NCI-H1092 treated with DMSO at 0.1 percent for 48 hours (cell line): ENCODE measurements at places on chromosomes 5 and 9.

GRCh38 chr5:69497006-69497520 is 4.5 kb downstream of the OCLN start:
- DNase-seq: no peak

DNA sequence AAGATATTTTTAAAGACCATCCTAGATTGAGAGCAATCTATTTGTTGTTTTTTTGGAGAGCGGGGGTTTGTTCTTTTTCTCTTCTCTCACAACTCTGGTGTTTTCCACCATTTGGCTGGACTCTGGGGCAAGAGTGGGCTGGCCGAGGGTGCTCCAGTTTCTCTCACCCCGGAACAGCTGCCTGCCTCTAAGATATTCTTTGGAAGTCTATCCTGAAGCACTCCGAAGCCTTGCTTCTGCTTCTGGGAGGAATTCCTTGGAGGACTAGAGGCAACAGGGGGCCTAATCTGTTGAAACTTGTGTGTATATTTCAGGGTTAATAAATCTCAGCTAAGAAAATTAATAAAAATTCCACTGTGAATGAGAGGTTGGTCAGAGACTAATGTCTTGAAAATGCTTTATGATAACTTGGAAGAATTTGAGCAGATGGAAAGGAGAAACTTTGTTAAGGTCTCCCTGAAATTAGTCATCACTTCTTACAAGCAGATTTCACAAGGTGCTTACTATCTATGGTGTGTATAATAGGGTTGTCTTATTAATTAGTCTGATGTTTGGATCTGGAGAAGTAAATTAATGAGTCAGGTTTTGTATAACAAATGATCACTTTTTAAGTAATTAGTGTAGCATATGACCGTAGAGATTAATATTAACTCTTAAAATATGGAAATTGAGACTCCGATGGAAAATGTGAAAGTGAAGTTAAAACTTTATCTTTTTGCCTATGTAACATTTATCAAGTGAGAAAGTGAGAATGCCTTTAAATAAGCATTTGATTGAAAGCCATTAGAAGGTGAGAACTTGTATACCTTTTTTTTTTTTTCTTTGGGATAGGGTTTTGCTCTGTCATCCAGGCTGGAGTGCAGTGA is 4.0 kb downstream of the MAN2A1 start:
- no peak for DNase-seq

DNA sequence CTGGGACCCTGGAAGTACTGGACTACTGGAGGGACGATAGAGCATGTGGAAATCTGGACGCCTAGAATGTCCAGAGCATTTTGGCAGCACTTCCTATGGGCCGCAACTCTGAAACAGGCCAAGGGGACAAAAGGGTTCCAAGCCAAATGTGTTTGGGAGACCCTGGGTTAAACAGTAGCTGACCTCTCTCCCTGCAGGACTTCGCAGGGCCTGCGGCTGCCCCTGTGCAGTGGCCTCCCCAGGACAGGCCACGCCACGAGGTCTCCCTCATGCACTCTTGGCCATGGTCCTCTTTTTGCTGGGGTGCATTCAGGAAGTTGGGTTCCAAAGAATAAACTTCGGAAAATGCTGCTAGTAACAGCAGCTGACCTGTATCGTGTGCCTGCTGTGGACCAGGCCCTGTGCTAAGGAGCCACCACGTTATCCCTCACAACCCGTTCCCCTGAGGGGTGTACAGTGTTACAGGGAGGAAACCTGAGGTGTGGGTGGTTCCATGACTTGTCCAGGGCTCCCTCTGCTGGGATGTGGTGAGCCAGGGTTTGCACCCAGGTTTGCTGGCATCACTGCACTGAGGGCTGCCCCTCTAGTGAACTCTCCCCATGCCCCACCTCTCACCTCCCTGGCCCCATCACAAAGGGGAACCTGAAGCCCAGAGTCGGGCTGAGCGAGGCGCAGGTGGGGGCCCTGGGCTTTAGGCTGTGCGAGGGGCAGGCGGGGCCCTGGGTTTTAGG is 79.4 kb downstream of the AMBP start:
- DNase-seq: peak; percentile 3

GRCh38 chr9:20358207-20358606 is 264.1 kb downstream of the MLLT3 start:
- no peak for DNase-seq

DNA sequence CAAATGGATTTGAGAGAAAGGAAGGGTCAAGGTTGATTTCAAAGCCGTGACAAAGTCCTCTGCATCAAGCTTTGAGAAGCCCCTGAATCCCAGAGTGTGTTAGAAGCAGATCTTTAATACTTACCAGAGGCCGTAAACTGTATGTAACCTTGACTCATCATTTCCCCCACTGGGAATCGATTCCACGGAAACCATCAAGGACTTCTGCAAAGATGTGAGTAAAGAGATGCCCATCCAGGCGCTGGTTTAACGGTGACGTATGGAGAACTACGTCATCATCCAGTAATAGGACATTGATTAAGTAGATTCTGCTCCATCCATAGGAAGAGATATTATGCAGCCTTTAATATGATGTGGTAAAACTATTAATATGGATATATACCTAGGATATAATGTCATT is 1.6 kb downstream of the RNF183 start:
- no peak for DNase-seq

GRCh38 chr9:17571825-17572224 is 7.0 kb upstream of the SH3GL2 start:
- no peak for DNase-seq

DNA sequence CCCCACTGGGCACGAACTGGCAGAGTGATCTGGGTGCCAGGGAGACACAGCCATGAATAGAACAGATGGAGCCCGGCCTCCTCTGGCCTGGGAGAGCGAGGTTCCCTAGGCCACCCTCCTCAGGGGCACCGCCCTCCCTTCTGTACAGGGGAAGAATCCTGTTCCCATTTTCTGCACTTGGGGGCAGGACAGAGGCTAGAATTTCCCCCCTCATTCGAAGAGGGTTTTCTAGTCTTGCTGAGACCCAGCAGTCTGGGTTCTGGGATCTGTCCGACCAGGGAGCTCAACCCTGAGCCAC is 52.7 kb downstream of the COL5A1 start:
- no peak for DNase-seq

DNA sequence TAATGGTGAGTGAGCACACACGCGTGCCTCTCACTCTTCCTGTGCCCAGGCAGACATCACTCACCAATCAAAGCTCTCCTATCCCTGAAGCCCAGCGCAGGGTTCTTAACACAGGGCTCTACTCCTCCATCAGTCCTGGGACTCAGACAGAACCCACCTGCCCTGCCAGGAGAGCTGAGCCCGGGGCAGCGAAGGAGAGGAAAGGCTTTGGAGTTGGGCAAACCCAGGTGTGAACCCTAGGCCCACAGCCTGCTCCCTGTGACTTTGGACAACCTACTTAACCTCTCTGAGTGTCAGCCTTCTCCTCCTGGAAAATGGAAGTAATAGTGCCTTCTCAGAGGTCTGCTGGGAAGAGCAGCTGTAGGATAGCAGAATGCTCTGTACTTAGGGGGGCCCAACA is 98.7 kb upstream of the SARDH start:
- DNase-seq: no peak

DNA sequence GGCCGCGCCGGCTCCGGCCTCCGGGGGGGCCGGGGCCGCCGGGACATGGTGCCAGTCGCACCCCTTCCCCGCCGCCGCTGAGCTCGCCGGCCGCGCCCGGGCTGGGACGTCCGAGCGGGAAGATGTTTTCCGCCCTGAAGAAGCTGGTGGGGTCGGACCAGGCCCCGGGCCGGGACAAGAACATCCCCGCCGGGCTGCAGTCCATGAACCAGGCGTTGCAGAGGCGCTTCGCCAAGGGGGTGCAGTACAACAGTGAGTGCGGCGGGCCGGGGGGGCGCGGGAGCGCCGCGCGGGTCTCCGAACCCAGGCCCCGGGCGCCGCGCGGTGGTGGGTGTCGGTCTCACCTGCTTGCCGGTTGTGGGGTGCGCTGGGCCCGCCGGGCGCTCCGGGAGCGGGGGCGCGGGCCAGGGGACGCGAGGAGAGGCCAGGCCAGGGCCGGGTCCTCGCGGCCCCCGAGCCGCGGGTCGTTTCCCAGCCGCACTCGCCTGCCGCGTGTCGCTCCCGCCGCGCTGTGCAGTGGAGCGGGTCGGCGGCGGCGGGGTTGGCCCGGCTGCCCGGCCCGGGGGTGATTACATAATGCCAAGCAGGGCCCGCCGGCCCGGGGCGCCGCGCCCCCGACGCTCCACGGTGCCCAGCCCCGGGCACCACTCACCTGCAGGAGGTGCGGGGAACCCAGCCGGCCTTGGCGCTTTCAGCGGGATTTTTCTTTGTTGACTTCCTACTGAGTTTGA is 492 bp downstream of the RABL6 start:
- peak; percentile 16 for DNase-seq

DNA sequence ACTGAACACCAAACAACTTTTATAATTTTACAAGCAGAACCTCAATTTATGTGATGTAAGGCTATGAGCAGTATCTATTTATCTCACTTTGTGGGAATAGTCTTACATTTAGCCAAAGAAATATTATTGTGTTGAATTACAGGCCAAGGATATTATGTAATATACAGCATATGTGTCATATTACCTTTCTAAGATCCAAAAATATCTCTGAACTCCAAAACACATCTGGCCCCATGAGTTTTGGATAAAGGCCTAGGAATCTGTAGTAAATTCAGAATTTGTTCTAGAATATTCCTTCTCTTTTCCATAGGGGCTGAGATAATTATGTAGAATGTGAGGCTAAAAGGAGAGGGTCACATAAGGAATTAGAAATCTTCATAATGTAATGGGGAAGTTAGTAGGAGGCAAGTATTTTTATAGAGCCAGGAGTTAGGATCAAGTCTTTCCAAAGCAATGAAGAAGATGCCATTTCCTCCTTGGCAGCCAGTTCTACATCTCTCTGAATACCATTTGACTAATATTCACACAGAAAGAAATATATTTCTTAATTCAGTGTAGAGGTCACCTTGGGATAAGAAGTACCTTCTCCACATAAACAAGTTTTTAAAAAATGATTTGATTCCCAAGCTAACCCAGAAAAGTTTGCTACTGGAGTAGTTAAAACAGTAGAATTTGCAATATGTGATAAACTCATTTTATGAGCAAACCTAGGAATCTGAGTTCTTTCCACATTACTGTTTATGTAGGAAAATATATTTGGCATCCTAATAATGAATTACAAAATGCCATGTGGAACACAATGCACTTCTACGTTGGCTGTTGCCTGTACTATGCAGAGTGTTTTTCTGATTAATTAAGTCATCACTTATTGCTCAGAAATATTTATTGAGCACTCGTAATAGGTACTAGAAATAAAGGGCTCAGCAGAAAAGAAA is 20.3 kb upstream of the GRAMD2B start:
- DNase-seq: no peak

- no peak for DNase-seq
These were observed 123.6 kb upstream of the CCDC112 start for GRCh38 chr5:115419846-115420585.

DNA sequence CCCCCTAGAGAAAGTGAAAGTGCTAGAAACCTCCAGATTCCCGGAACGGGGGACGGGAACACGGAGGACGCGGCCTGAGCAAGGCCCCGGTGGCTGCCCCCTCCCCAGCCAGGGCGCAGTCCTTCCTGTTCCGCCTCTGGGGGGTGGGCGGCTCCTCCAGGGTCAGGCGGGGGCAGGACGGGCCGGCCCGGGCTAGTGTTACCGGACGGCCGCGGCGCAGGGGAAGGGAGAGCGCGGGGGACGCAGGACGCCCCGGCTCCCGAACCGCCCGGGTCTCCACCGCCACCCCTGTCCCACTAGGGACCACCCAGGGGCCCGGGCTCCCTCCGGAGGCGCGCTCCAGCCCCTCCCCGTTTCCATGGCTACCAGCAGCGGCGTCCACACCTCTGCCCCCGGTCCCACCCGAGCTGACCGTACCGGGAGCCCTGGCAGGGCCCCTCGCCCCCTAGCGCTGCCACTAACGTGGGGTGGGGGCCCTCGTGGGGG is 579 bp downstream of the SLC12A7 start:
- peak; percentile 15 for DNase-seq

GRCh38 chr9:121283856-121284732 is 16.1 kb downstream of the GSN start:
- DNase-seq: no peak

GRCh38 chr9:69996967-69997366 is 46.7 kb upstream of the MAMDC2 start:
- DNase-seq: peak; percentile 83

DNA sequence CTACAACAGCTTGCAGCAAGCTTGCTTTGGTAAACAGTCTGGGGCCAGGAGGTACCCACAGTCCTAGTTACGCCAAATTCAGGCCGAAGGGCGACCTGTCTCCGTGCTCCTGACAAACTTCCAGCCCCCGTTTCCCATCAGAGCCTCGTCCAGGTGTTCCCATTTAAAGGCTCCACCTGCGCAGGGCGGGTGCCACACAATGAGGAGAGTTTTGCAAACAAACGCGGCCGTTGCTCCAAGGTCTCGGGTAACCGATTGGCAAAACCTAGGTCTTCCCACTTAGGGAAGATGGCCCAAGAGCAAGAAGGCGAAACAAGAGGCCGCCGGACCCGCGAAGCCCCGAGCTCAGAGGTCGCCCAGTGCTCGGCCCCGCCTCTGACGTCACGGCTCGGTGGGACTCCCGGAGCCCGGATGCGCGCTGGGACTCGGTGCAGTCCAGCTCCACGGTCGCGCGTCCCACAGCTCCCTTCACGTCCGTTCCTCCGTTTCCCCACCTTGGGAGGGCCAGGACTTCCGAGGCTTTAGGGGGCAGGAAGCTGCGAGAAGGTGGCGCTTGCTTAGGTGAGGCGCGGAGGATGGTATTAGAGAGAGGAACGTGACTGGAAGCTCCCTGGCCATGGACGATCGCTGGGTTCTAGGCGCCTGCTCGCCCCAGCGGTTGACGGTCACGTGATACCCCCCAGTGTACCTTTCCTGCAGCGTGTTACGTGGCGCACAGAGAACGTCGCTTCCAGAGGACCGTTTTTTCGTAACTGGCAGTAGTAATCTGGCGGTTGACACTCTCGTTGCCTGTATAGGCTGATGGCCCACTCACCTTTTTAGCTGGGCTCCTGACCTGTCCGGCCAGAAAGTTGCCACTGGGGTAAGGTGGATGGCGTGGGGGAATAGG is 41.8 kb upstream of the KDM4C start:
- peak; percentile 91 for DNase-seq

GRCh38 chr9:110125207-110125751 is 82.7 kb downstream of the C9orf152 start:
- DNase-seq: no peak

GRCh38 chr5:35854248-35854647 is 2.4 kb upstream of the IL7R start:
- no peak for DNase-seq

DNA sequence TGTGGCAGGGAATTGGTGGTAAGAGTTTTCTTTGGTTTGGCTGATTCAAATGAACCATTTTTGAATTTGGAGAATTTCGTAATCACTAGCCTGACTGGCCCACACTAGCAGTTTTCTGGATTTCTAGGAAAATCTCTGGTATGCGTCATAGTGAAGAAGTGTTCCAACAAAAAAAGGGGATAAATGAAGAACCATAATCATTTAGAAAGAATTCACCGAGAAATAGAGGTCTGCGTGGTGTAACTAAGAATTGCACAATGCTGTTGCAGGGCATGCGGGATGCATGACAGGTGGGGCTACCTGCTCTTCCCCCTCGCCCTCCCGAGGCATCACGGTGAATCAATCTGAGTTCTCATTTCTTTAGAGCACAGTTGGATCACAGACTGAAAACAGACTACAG is 232.3 kb upstream of the PAPPA start:
- DNase-seq: no peak
